ENCODE measurements at places on chromosomes 16 and 17.

DNA sequence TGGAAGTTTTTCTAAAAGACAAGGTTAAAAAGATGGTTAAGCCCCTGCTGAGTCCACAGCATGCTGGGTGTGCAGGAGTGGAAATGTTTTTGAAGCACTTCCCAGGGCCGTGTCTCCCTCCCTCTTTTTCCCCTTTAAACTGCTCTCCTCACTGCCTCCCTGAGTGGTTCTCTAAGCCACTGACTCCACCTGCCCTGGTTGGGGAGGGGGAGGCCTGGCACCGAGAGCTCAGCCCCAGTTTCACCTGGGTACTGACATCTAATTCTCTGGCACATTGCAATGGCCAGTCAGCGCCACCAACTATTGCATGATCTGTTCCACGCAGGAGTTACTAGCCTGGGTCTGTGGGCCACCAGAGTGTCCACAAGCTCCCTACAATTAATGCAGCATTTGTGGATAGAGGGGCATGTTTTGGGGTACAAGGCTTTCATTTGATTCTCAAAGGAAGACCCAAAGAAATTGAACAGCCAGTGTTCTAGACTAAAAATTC, 22.7 kb downstream of the MPP3 start:
- no peak overlapping the region for H3K27ac ChIP-seq
- H3K27me3 ChIP-seq: no peaks in the 10 kb centered on the region
- DNase-seq: no peak
- H3K36me3 ChIP-seq: peaks cover 19% of the 10 kb centered on the region
- H3K4me1 ChIP-seq: no peaks in the 10 kb centered on the region

GRCh38 chr16:77467821-77468335, 33.0 kb upstream of the ADAMTS18 start:
- no peak overlapping the region for H3K27ac ChIP-seq
- H3K36me3 ChIP-seq: no peaks in the 10 kb centered on the region
- H3K27me3 ChIP-seq: no peaks in the 10 kb centered on the region
- DNase-seq: no peak
- peaks cover 6% of the 10 kb centered on the region for H3K4me1 ChIP-seq
- H3K4me3 ChIP-seq: no peak overlapping the region

GRCh38 chr17:43660816-43661493, 767 bp downstream of the MEOX1 start:
- DNase-seq: no peak
- peak overlapping the region; percentile 39 for H3K4me3 ChIP-seq
- H3K27me3 ChIP-seq: no peaks in the 10 kb centered on the region
- no peaks in the 10 kb centered on the region for H3K36me3 ChIP-seq
- peaks cover 77% of the 10 kb centered on the region for H3K4me1 ChIP-seq

GRCh38 chr16:66442502-66443268, 15.6 kb downstream of the BEAN1 start:
- DNase-seq: no peak
- H3K4me1 ChIP-seq: no peaks in the 10 kb centered on the region
- H3K27ac ChIP-seq: no peak overlapping the region
- no peak overlapping the region for H3K4me3 ChIP-seq
- H3K27me3 ChIP-seq: no peaks in the 10 kb centered on the region

DNA sequence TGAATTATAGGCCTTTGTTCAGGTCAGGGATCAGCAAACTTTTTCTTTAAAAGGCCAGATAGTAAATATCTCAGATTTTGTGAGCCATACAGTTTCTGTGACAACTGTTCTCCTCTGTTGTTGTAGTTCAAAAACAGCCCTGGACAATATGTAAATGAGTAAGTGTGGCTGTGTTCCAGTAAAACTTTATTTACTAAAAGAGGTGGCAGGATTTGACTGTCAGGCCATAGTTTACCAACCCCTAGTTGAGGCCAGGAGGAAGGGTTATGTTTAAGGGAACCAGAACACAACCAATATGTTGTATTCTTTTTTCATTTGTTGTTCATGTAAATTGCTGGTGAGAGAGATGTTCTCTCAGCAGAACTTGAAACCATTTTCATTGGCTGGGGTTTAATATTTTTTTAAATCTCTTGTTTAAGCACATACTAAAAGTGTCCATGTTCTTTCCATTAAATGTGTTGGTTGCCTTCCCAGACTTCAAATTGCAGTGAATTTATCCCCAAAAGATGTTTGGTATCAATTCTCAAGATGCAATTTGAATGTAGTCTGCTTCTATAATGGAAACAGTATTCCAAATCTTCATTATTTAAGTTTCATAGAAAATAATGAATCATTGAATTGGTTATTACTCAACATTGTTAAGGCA, 260.3 kb downstream of the FTO start:
- H3K4me3 ChIP-seq: no peak overlapping the region
- no peaks in the 10 kb centered on the region for H3K4me1 ChIP-seq
- DNase-seq: no peak
- H3K27ac ChIP-seq: no peak overlapping the region
- H3K36me3 ChIP-seq: no peaks in the 10 kb centered on the region

GRCh38 chr16:88922114-88922825, 54.7 kb downstream of the CBFA2T3 start:
- peaks cover 58% of the 10 kb centered on the region for H3K4me1 ChIP-seq
- peak overlapping the region; percentile 75 for H3K27ac ChIP-seq
- DNase-seq: peak; percentile 93

- no peaks in the 10 kb centered on the region for H3K36me3 ChIP-seq
- H3K27me3 ChIP-seq: peaks cover 75% of the 10 kb centered on the region
- H3K4me3 ChIP-seq: no peak overlapping the region
- H3K4me1 ChIP-seq: no peaks in the 10 kb centered on the region
- no peak for DNase-seq
- H3K27ac ChIP-seq: no peak overlapping the region
Measured at GRCh38 chr16:86086471-86086870, 187.5 kb downstream of the IRF8 start.

GRCh38 chr17:61461967-61462718, 9.9 kb downstream of the TBX4 start:
- H3K4me1 ChIP-seq: peaks cover 14% of the 10 kb centered on the region
- H3K4me3 ChIP-seq: peak overlapping the region; percentile 5
- peaks cover 33% of the 10 kb centered on the region for H3K27me3 ChIP-seq
- no peaks in the 10 kb centered on the region for H3K36me3 ChIP-seq
- no peak for DNase-seq

- H3K27me3 ChIP-seq: no peaks in the 10 kb centered on the region
- no peak overlapping the region for H3K4me3 ChIP-seq
- H3K36me3 ChIP-seq: no peaks in the 10 kb centered on the region
- H3K4me1 ChIP-seq: no peaks in the 10 kb centered on the region
- H3K27ac ChIP-seq: no peak overlapping the region
Measured at GRCh38 chr16:79800016-79800608, 199.6 kb upstream of the MAF start.

- H3K36me3 ChIP-seq: no peaks in the 10 kb centered on the region
- no peak overlapping the region for H3K27ac ChIP-seq
Measured at GRCh38 chr17:57077000-57077399, 8.0 kb upstream of the AKAP1 start.

GRCh38 chr17:79192503-79193351, 118.1 kb downstream of the ENGASE start:
- no peak overlapping the region for H3K27ac ChIP-seq
- H3K4me3 ChIP-seq: no peak overlapping the region
- peaks cover 44% of the 10 kb centered on the region for H3K27me3 ChIP-seq
- no peaks in the 10 kb centered on the region for H3K4me1 ChIP-seq
- no peaks in the 10 kb centered on the region for H3K36me3 ChIP-seq

DNA sequence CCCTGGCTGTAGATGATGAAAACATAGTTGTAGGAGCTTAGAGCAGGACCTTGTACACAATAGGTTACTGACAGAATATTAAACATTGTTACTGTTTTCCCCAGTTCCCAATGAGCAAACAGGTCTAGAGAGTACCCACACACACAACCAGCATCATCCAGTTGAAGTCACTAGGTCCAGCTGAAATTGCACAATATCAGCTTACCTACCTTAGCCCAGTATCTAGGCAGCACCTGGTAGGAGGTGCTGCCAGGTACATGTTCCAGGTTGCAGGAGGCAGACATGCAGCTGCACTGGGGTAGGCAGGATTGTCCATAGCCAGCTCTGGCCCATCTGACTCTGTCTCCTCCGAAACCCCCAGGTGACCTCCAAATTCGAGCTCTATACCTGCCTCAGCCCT, 1.5 kb upstream of the SYCE1L start:
- H3K36me3 ChIP-seq: peaks cover 15% of the 10 kb centered on the region
- H3K4me3 ChIP-seq: no peak overlapping the region
- no peak for DNase-seq
- H3K4me1 ChIP-seq: no peaks in the 10 kb centered on the region

DNA sequence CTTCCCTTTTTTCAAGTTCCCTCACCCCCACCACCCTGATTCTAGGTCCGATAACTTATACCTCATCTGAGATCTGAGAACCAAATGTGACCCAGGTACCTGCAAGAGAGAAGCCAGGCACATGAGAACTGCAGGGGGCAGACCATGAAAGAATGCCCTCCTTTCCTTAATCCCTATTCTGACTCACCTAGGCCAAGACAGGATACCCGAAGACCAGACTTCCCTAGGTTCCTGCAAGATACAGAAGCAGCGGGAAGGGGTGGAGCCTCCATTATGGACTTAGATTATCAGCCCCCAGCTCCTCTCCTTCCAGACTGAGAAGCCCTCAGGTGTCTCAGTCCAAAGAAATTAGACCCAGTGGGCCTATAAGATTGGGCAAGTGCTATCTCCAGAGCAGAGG, 2.1 kb downstream of the KCNAB3 start:
- H3K36me3 ChIP-seq: no peaks in the 10 kb centered on the region
- no peak overlapping the region for H3K4me3 ChIP-seq
- H3K4me1 ChIP-seq: peaks cover 19% of the 10 kb centered on the region
- H3K27me3 ChIP-seq: no peaks in the 10 kb centered on the region
- no peak for DNase-seq

GRCh38 chr16:87056083-87056482, 261.1 kb downstream of the C16orf95 start:
- H3K36me3 ChIP-seq: no peaks in the 10 kb centered on the region
- H3K27ac ChIP-seq: no peak overlapping the region
- H3K27me3 ChIP-seq: no peaks in the 10 kb centered on the region
- DNase-seq: no peak
- H3K4me1 ChIP-seq: no peaks in the 10 kb centered on the region

- H3K4me1 ChIP-seq: no peaks in the 10 kb centered on the region
- H3K27ac ChIP-seq: no peak overlapping the region
- H3K36me3 ChIP-seq: no peaks in the 10 kb centered on the region
- H3K27me3 ChIP-seq: no peaks in the 10 kb centered on the region
- H3K4me3 ChIP-seq: no peak overlapping the region
- no peak for DNase-seq
Measured at GRCh38 chr17:47879028-47879585, 16.9 kb upstream of the SP2 start.

DNA sequence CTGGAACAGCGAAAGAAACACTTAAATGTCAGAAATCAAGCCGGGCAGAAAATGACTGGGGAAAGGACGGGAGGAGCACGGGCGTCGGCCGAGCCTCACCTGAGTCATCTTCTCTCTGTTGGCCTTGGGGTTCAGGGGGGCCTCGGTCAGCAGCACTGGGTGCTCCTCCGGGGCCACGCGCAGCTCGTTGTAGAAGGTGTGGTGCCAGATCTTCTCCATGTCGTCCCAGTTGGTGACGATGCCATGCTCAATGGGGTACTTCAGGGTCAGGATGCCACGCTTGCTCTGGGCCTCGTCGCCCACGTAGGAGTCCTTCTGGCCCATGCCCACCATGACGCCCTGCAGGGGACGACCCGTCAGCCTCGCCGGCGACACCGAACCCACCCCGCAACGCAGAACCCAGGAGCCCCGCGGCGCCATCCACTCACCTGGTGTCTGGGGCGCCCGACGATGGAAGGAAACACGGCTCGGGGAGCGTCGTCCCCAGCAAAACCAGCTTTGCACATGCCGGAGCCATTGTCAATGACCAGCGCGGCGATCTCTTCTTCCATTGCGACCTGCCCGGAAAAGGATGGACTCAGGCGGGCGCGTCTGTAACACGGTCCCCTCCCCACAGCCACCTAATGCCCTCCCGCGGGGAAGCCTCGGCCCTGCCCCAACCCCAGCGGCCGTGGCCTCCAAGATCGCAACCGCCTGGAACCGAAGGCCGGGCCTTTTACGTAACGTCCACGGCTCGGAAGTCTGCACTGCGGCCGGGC, 616 bp downstream of the ACTG1 start:
- peaks cover 38% of the 10 kb centered on the region for H3K4me1 ChIP-seq
- H3K27me3 ChIP-seq: no peaks in the 10 kb centered on the region
- H3K36me3 ChIP-seq: peaks cover 44% of the 10 kb centered on the region
- peak overlapping the region; percentile 99 for H3K4me3 ChIP-seq

DNA sequence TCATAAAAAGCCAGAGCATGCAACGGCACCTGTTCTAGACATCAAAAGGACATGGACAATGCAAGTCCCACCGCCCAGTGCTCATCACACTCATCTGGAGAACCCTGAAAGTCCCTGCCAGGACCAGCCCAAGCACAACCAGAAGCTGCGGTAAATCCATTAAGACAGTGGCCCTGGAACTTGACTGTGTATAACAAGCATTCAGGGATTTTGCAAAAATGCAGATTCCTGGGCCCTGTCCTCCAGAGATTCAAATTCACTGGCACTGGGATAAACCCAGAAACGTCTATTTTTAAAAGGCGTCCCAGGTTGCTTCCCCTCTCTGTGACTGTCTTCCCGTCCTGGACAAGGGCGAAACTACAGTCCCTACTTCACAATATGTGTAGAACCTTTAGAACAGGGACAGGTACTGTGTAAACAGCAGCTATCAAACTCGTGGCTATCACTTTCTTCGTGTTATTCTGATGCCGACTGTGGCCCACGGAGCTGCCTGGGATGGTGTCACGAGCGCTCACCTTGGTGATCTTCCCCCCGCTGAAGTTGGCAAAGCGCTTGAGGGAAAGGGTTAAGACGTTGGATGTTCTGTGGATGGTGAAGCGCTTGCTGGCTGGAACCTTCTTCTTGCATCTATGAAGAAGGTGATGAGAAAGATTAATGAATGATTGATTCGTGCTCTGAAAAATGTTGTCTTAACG, 22.3 kb downstream of the USP36 start:
- no peak for DNase-seq
- H3K4me1 ChIP-seq: peaks cover 10% of the 10 kb centered on the region
- H3K27me3 ChIP-seq: no peaks in the 10 kb centered on the region
- H3K27ac ChIP-seq: peak overlapping the region; percentile 79
- H3K36me3 ChIP-seq: peaks cover 100% of the 10 kb centered on the region
- peak overlapping the region; percentile 4 for H3K4me3 ChIP-seq
